ENCODE measurements at places on chromosomes 13 and 19.

DNA sequence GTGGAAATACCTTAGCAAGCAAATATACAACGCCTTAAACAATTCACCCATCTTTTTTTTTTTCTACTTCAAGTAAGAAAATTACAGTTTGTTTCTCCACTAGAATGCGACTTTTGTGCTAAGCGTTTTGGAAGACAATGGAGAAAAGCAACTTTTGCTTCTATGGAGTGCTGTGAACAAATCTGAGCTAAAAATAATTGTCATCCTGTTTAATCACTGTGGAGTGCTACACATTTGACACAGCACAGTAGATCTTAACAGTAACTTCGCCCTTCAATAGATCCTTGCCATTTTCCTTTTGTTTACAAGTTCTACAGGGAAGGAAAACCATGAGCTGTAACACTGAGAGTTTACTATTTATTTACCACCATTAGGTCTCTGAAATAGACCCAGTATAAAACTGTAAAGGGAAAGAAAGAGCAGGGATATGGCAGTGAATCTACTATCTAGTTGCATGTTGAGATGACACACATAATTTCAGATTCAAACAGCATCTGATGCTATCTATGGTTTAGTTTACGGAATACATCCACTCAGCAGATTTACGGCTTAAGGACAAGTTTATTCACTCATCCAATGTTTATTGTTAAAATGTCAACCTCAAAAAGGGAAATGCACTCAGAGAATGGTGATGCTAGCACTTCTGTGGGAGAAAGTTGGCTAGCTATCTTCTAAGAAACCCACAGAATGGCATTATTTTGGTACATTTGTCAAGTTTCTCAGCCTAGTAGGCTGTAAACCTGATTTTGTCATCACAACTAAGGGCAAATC is 175.3 kb downstream of the VWA8 start:
- no peak for DNase-seq

DNA sequence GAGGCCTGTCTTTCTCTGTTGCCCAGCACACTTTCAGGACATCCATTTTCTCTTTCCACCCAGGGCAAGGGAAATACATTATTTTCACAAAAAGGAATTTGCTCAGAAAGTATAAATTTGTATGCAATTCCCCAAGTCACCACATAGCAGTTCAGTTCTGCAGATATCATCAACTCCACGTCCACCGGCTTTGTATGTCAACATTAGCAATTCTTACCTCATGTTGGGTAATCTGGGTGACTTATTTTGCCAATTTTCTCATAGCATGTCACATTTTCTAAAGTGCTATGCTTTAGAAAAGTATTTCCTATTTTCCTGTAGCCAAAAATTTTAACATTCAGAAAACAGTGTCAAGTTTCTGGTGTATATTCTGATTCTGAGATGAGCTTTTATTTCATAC is 501.8 kb downstream of the EFNB2 start:
- no peak for DNase-seq

DNA sequence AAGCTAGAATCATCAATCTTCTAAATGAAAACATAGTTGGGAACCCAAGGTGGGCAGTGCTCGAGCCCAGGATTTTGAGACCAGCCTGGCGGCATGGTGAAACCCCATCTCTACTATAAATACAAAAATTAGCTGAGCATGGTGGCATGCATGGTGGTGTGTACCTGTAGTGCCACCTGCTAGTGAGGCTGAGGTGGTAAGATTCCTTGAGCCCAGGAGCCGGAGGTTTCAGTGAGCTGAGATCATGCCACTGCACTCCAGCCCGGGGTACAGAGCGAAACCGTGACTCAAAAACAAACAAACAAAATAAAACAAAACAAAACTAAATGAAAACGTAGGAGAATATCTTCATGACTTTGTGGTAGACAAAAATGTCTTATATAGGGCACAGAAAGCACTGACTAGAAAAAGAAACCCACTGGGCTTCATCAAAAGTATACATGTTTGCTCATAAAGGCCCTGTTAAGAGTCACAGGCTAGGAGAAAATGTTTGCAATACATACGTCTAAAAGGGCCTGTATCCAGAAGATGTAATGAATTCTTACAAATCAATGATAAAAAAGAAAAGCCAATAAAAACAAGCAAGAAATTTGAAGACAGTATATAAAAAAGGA is 353.6 kb downstream of the FGF9 start:
- DNase-seq, result no peak

- DNase-seq, result no peak
Observed at GRCh38 chr19:7975037-7975436, 30.4 kb downstream of the ELAVL1 start.

DNA sequence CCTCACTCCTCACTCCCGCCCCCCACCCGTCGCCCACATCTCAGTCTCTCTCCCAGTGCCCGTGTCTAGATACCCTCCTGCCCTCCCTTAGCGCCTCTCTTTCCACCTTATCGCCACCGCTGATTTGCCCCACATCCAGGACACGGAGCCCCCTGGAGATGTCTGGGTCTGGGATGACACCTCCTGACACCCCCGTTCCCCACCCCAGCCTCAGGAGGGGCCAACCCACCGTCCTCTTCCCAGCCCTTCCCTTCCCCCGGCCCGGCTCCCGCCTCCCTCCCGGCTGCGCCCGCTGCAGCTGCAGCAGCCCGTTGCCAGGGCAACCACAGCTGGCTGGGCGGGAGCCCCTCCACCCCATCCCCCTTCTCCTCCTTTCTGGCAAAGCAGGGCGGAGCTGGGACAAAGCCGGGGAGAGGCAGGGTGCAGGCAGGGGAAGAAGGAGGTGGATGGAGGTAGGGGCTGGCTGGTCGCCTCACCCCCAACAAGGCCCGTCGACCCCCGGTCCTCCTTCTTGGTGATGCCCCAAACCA is 13.5 kb downstream of the DPF1 start:
- no peak for DNase-seq

DNA sequence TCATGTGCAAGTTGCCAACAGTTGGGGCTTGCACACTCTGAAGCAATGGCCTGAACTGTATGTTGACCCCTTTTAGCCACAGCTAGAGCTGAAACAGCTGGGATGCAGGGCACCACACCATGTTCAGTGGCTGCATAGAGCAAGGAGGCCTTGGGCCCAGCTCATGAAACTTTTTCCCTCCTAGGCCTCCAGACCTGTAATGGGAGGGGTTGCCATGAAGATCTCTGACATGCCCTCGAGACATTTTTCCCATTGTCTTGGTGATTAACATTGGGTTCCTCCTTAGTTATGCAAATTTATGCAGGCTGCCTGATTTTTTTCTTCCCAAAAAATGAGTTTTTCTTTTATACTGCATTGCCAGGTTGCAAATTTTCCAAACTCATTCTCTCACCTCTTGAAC is 165.1 kb upstream of the PRR20A start:
- no peak for DNase-seq

DNA sequence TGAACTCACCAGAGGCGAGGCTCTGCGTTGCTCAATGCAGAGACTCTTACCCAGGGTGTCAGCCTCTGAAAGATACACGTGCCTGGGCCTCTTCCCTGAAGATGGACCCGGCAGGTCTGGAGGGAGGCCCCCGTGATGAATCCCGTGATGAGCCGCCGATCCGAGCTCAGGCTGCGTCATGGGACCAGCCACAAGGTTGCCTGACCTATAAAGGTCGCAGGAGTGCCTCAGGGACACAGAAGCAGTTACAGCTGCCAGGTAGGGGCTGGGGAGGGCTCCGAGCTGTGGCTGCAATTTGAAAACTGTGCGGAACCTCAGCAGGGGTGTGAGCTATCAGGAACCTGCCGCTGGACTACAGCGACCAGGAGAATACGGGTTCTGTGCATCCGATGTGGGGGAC is 10.5 kb upstream of the ATP11A start:
- no peak for DNase-seq

GRCh38 chr13:48072304-48072703 is 22.6 kb downstream of the MED4 start:
- no peak for DNase-seq

DNA sequence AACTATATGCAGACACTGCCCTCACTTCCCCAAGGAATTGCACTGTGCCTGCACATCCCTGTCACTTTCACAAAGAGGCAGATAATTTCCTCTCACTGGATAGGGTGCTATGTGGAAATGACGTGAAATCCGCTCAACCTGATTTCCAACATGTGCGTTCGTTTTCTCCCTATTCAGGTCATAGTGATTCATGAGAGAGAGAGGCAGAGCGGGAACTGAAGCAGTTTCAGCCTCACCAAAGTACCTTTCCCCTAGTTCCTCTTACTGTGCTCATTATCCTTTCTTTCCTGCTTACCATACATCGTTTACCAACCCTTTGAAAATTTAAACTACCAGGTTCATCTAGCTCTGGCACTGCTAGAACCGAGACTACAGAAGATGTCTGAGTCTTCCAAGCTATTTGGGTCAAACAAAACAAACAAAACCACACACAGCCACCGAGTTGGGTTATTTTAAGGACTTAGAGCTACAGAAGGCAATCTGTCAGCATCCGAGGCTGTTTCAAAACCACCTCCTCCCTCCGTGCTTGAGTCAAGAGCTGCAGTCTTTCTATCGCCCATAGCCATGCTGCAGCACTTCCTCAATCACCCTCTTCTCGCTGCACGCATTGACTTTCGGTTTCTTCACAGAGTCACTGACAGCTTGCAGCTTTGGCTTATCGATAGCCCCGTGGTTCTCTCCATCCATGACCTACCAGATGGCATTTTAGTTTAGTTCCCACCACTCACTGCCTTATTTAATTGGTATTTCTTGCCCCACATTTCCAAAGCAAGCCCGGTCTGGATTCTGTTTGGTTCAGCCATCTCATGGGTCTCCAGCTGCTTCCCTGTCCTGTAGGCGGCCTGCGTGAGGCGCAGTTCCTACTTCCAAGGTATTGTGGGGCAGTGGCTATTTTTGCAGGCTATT is 1395.8 kb downstream of the EFNB2 start:
- peak; percentile 61 for DNase-seq

GRCh38 chr19:34673590-34673989 is 3.4 kb downstream of the SCGB2B2 start:
- no peak for DNase-seq

DNA sequence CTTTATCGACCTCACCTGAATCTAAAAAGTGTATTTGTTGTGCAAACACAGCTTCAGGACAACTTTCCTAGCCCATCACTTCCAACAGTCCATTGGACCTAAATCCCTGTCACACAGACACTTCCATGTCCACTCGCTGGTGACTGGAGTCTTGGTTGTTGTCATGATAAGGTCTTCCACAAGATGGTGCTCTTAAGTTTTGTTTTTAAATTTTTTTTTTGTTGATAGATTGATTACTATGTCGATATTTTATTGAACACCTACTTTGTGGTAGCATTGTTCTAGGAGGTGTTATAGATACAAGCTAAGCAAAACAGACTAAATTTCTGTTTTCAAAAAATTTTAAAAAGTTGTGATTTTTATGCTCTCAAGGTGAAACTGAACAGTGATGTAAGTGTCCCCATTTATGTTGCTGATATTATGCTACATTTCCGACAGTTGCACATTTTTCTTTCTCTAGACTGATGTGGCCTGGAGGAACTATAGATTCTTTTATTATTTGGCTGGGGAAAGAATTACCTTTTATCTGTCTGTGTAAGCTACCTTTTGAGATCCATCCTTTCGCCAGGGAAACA is 8.1 kb upstream of the ERICH6B start:
- DNase-seq, result peak; percentile 42

DNA sequence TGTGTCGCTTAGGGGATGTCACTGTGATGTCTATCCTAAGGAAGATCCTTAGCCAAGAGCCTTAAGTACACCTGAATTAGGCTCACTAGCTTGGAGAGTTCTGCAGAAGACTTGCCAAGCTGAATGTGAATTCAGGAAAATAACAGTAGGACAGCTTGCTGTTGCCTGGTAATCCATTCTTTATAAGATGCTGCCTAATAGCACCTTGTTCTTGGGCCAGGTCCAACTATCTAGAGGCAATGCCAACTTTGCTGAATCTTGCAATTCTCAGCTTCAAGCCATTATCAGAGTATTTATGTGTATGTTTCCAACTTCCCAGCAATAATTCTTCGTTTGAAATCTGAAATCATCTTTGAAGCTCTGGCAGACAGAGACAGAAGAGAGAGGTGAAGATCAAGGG is 102.8 kb downstream of the PCDH17 start:
- DNase-seq, result no peak

GRCh38 chr13:59299584-59299983 is 864.1 kb downstream of the DIAPH3 start:
- no peak for DNase-seq

GRCh38 chr19:29263305-29264135 is 50.6 kb upstream of the UQCRFS1 start:
- peak; percentile 57 for DNase-seq

GRCh38 chr19:50430888-50431342 is 1.8 kb upstream of the MYBPC2 start:
- no peak for DNase-seq

DNA sequence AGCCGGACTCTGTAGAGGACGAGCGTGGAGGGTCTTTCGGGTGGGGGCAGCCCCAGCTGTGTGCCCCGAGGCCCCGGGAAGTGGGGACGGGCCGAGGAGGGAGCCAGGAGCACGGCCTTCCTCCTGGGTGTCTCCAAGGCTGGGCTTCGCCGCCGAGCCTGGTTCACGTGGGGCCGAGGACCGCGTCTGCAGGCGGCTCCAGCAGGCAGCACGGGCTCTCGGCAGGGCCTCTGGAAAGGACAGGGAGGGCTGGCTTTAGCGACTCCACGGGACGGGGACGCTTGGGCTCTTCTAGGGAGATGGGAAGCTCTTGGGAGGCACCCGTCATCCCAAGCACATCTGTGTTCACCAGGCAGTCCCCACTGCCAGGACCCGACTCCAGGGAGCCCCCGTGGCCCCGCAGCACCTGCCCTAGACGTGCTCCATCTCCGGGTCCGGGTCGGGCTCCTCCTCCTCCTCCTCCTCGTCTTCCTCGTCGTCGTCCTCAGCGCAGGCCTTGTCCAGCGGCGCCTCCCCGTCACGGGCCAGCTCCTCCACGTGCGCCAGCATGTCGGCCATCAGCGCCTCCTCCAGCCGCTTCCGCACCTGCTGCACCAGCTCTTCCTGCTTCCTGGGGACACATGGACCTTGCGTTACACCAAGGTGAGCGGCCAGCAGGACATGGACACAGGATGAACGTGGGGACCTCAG is 9.9 kb upstream of the MEX3D start:
- no peak for DNase-seq

GRCh38 chr19:4334929-4335570 is 3.6 kb downstream of the STAP2 start:
- DNase-seq, result no peak

GRCh38 chr13:37886879-37887278 is 17.3 kb upstream of the TRPC4 start:
- DNase-seq, result no peak

All from GM13976 (cell line).